ENCODE measurements at places on chromosomes 13 and 19.

GRCh38 chr19:1780272-1780958 lies 27.1 kb downstream of the ONECUT3 start:
- DNase-seq, result no peak

DNA sequence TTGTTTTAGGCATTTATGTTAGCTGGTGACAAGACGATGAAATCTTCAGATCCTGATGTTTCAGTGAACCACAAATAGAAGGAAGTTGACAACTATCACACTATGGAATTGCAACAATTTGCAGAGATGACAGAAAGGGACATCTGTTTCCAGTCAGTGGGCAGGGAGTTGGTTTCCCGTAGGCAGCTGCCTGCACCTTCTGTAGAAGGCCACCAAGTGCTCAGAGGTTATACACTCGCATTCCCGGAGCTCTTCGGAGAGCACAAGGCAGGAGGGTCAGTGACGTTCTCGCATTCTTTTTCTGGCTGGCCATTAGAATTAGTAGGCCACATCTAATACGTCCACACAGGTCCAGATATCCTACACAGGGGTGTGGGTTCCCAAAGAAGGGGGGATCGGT lies 129.4 kb downstream of the SHISA2 start:
- no peak for DNase-seq

GRCh38 chr19:39845584-39845932 lies 621 bp downstream of the FBL start:
- no peak for DNase-seq

DNA sequence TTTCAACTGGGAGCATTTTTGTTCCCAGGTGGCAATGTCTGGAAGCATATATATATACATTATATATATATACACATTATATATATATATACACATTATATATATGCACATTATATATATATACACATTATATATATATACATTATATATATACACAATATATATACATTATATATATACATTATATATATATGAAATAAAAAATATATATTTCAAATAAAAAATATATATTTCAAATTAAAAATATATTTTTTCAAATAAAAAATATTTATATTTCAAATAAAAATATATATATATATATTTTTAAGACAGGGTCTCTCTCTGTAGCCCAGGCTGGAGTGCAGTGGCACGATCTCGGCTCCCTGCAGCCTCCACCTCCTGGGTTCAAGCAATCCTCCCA lies 61.5 kb downstream of the ADGRE1 start:
- DNase-seq, result no peak

- DNase-seq, result peak; percentile 92
Measured at GRCh38 chr13:44093607-44094564, 214.2 kb downstream of the LACC1 start.

Measured in skin of body (tissue), 3 donors.